Urinary bladder (tissue), 4 donors: ENCODE measurements at places on chromosomes 4 and X. TPM values are rescaled to one million over a fixed set of nuclear protein-coding genes. Genes with fewer than 3 reads are reported as not detected.

Gene ZNF630
- 3.2 TPM for polyA plus RNA-seq

Gene FAM9A
- not detected for polyA plus RNA-seq

Gene CASP3
- 15.1 TPM for polyA plus RNA-seq

Gene CXCR3
- polyA plus RNA-seq, result 0.28 TPM

Gene FRMPD4
- 0.06 TPM for polyA plus RNA-seq

Gene SPANXB1
- polyA plus RNA-seq, result not detected

Gene FAM90A26
- not detected for polyA plus RNA-seq

Gene CTAG1B
- polyA plus RNA-seq, result not detected

Gene MAP7D2
- 0.46 TPM for polyA plus RNA-seq

Gene EMCN
- polyA plus RNA-seq, result 18.8 TPM

Gene CFAP299
- not detected for polyA plus RNA-seq

Gene FAT4
- polyA plus RNA-seq, result 5.2 TPM

Gene ADAM29
- not detected for polyA plus RNA-seq

Gene ASMT
- 0.15 TPM for polyA plus RNA-seq

Gene SULT1E1
- polyA plus RNA-seq, result 0.16 TPM

Gene CTAG2
- polyA plus RNA-seq, result not detected

Gene CISD2
- 19.2 TPM for polyA plus RNA-seq

Gene MGAT4D
- polyA plus RNA-seq, result not detected

Gene RHOXF2B
- not detected for polyA plus RNA-seq

Gene DGKK
- 0.08 TPM for polyA plus RNA-seq

Gene WAS
- 6.1 TPM for polyA plus RNA-seq

Gene UCP1
- polyA plus RNA-seq, result not detected

Gene CDKL2
- polyA plus RNA-seq, result 0.15 TPM

Gene NPY1R
- polyA plus RNA-seq, result 1.1 TPM

Gene GAGE2A
- not detected for polyA plus RNA-seq

Gene SULT1B1
- 1.3 TPM for polyA plus RNA-seq

Gene LNX1
- 6.6 TPM for polyA plus RNA-seq

Gene PAGE4
- not detected for polyA plus RNA-seq

Gene EDA
- 3.8 TPM for polyA plus RNA-seq

Gene F9
- polyA plus RNA-seq, result 0.20 TPM

Gene HDX
- polyA plus RNA-seq, result 2.1 TPM

Gene CDX4
- polyA plus RNA-seq, result not detected

Gene ELK1
- 30.2 TPM for polyA plus RNA-seq

Gene TENM3
- 2.8 TPM for polyA plus RNA-seq

Gene TMPRSS11D
- not detected for polyA plus RNA-seq

Gene ARHGAP6
- 19.6 TPM for polyA plus RNA-seq

Gene USP17L29
- not detected for polyA plus RNA-seq

Gene CACNA1F
- polyA plus RNA-seq, result 0.10 TPM

Gene PROM1
- polyA plus RNA-seq, result 13.5 TPM

Gene CLIC2
- 14.4 TPM for polyA plus RNA-seq

Gene OTC
- 0.41 TPM for polyA plus RNA-seq

Gene TBC1D25
- 14.7 TPM for polyA plus RNA-seq

Gene RAB9B
- 16.2 TPM for polyA plus RNA-seq

Gene FOXP3
- 0.20 TPM for polyA plus RNA-seq

Gene SLC6A14
- polyA plus RNA-seq, result 0.03 TPM

Gene IGSF1
- 0.24 TPM for polyA plus RNA-seq

Gene PCDH19
- 2.5 TPM for polyA plus RNA-seq

Gene TCEAL5
- 1.3 TPM for polyA plus RNA-seq

Gene ARR3
- polyA plus RNA-seq, result not detected
